Activated CD4-positive, alpha-beta T cell treated with anti-CD3 and anti-CD28 coated beads, Interleukin-2, amount 50 U/mL, for 1 hour (primary cell): ENCODE measurements at places on chromosomes 3 and 15.

DNA sequence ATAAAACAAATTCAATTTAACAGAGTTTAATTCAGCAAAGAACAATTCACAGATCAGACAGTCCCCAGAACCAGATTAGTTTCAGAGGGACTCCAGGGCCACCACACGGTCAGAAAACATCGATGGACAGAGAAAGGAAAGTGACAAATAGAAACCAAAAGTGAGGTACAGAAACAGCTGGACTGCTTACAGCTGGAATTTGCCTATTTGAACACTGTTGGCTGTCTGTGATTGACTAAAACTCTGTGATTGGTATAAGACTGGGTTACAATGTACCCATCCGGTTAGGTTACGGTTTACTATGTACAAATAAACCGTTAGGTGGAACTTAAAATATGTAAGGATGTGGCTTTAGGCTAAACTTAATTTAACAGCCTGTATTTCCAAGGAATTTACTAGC is 30.3 kb downstream of the MOBP start:
- DNase-seq = no peak

GRCh38 chr15:71752604-71753289 is 57.6 kb upstream of the NR2E3 start:
- no peak for DNase-seq

DNA sequence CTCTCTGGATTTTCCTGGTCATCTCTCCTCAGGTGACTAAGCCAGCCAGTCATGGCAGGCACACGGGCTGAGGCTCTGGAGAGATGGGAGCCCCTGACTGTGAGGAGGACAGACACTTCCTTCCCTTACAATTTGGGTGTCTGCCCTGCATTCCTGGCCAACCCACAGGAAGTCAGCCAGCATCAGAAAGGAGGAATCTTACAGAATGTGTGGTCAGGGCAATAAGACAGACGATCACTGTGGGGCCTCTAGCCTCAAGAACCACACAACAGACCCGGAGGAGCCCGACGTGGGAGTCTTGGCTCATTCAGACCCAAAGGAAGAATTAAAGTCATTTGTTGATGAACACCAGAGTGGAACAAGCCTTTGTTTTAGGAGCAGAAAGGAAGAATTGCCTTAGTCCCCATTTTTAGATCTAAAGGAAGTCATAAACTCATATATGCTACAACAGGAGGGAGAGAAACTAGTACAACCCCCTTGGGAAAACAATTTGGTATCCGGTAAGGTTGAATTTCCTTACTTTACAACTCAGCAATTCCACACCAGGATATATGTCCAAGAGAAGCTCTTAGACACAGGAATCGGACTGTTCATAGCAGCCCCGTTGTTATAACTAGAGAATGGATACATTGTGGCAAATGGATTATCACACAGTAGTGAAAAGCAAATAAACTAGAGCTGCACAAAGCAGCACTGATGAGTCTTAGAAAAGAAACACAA is 62.2 kb downstream of the ABTB1 start:
- no peak for DNase-seq

GRCh38 chr3:56929809-56930615 is 128.3 kb upstream of the ARHGEF3 start:
- no peak for DNase-seq
